Heart left ventricle (tissue), 16 donors: ENCODE measurements at places on chromosomes 7 and 10.

- no peak for DNase-seq
Observed at GRCh38 chr7:144622745-144623144, 213.1 kb downstream of the TPK1 start.

DNA sequence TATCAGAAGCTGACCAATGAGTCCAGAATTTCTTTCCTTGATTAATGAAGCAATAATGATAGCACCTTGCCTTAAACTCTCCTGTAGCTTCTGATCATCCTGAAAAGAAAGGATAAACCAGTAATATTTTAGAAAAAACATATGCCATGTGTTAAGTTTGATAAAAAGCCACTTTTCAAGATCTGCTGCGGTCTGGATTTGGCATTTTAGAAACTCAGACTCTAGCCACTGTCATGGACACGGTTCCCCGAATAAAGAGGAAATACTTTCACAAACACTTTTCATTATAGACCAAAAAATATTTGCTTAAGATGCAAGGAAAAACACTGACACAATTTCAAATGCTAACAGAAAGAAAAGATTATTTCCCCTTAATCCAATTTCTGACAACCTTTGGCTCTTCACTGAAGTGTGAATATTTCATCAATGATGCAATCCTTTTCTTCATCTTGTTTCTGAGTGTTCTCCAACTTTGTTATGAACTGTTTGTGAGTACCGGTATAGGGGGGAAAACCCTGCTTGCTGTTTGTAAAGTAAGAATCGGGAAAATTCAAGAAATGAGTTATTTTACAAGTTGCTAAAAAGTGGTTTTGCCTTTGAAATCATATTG, 329.5 kb downstream of the CRPPA start:
- no peak for DNase-seq

DNA sequence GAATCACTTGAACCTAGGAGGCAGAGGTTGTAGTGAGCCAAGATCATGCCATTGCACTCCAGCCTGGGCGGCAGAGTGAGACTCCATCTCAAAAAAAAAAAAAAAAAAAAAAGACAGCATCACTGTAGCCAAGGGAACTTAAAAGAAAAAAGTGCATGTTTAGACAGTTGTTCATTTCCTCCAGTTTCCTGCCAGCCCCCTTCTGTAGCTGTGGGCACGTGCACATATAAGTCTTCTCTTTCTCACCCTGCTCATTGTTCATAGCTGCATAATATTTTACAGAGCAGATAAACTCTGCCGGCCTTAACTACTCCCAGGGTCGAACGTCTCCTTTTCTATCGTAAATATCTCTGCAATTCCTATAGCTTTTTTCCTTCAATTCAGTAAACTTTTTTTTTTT, 132.6 kb downstream of the LHPP start:
- DNase-seq: no peak

DNA sequence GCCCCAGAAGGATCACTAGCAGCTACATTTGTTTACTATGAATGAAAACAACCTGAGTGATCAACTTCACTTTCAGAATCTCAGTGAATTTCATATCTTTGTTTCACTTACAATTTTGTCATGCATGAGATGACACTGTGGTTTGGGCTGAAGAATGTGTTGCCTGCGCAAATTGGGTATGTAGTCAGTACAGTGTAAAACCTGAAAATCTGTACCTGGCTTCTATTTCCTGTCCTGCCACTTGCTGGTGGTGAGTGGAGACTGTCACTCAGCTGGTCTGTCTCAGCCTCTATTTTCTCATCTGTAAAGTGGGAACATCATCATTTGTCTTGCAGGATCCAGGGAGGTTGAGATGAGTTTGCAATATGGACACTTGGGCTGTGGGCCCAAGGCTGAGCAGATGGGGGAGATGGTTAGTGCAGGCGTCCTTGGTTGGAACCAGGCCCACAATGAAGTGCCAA, 118.0 kb downstream of the WDFY4 start:
- DNase-seq: no peak

DNA sequence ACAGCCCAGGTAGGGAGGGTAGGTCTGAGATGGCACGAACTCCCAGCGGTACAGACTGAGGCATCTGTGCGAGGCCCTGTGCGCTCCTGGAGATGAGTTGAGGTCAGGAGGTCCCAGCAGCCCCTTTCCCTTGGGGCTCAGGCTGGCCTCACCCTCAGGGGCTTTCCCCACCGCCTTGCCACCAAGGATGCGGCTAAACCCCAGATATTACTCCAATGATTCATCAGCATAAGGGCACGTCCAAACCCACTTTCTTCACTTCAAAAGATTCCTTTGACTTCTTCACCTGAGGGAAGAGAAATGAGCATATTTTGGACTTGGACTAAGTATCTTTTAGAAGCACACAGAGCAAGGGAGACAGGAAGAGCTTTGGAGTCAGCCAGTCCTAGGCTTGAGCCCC, 20.3 kb downstream of the UROS start:
- DNase-seq: no peak

GRCh38 chr10:120451968-120452367, 5.1 kb upstream of the PLPP4 start:
- no peak for DNase-seq

DNA sequence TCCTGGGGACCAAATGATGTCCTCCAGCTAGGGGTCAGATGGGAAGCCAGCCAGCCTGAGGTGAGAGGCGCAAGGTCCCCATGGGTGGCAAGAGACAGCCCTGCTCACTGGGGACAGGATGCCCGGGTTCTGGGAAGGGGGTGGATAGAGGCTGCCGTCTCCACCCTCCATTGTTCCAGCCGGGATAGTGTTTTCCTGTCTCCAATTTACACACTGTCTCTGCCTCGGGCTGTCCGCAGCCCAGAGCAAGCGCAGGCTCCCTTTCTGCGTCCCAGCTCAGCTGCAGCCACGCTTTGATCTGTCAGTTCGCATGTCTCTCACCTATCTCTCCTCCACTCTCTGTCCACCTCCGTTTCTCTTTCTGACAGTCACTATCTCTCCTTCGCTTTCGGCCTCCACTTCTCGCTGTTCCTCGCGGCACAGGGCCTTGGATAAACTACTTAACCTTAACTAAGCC, 2.1 kb downstream of the EPHB4 start:
- peak; percentile 53 for DNase-seq

- DNase-seq: no peak
Observed at GRCh38 chr10:50794490-50794889, 54.8 kb downstream of the ASAH2B start.

GRCh38 chr10:88027570-88027969, 164.1 kb downstream of the PTEN start:
- no peak for DNase-seq

DNA sequence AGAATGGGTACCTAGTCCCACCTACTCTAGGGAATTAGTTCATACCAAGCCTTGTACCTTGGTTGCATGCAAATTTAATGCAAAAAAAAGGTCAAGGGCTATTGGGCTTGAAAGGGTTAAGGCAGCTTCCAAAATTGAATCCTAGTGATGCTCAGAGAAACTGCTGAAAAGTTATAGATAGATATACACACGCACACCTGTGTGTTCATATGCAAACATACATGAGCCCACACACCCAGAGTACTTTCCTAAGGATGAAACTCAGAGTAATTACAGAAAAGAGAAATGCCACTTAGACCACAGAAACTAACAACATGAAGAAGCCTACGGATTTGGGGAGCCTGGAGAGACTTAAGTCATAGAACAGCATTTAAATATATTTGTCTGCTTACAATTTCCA, 1.5 kb downstream of the SLC25A13 start:
- DNase-seq: no peak

GRCh38 chr7:132255898-132256297, 320.4 kb downstream of the PLXNA4 start:
- DNase-seq: peak; percentile 64

DNA sequence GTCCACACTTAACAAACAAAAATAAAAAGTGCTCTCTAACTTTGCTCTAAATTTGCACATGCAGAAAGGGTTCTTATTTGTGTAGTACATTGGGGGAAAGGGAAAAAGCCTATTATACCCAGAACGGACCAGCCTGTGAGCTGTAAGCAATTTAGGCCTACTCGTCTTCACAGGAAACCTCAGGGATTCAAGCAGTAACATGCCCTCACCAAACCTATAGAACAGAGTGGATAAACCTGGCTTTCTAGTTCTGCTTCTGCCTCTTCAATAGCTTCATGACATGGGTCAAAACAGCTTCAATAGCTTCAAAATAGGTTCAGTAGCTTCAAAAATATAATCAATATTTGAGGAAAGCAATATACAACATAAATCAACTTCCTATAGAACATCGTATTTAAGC, 163.7 kb downstream of the ARL4A start:
- no peak for DNase-seq

- no peak for DNase-seq
Observed at GRCh38 chr7:151537818-151538561, 18.3 kb upstream of the RHEB start.

DNA sequence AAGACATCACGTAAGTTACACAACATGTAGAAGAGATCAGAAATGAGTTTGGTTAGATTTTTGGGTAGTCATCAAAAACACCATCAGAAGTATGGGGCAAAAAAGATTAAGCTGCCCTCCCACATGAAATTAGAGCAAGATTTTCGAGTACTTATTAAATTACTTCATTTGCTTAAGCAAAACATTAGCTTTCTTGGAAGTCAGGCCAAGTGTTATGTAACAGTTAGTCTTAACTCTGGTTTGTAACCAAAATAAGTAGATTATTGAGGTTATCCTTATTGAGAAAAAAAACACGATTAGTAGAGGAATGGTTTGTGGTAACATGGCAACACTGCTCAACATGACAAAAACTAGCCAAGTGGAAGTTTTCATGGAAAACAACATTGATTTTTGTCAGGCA, 37.9 kb downstream of the HBP1 start:
- no peak for DNase-seq

DNA sequence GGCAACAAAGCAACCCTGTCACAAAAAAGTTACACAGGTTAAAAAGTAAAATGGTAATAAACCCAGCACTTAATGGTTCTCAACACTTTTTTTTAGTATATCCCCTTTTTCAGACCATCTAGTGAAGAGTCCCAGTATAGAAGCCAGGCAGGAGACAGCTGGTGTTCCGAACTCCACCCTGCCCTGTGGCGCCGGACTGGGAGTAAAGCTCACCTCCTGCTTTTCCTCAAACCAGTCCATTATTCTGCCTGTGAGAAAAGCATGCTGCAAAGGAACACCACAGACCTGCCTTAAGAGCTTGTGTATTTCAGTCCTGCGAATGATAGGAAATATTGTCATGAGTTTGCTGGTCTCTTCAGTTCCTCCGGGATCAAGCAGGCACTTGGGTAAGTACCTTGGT, 81.0 kb downstream of the EZH2 start:
- no peak for DNase-seq

- no peak for DNase-seq
Observed at GRCh38 chr10:91465261-91465660, 55.1 kb downstream of the HECTD2 start.

- DNase-seq: no peak
Observed at GRCh38 chr7:31305260-31305659, 35.3 kb downstream of the NEUROD6 start.

GRCh38 chr7:4861673-4862072, at the start of gene PAPOLB:
TSS of gene PAPOLB (minus strand) at chr7:4862030. CDS start at chr7:4861810, 220 bp downstream.
- no peak for DNase-seq
